ENCODE measurements at places on chromosomes 3 and 15. TPM values are rescaled to one million over a fixed set of nuclear protein-coding genes. Genes with fewer than 3 reads are reported as not detected.

GRCh38 chr15:69784798-69785566 is 312.7 kb downstream of the TLE3 start:
- no peak for DNase-seq

The KIF7 gene
- polyA plus RNA-seq = 4.8 TPM

DNA sequence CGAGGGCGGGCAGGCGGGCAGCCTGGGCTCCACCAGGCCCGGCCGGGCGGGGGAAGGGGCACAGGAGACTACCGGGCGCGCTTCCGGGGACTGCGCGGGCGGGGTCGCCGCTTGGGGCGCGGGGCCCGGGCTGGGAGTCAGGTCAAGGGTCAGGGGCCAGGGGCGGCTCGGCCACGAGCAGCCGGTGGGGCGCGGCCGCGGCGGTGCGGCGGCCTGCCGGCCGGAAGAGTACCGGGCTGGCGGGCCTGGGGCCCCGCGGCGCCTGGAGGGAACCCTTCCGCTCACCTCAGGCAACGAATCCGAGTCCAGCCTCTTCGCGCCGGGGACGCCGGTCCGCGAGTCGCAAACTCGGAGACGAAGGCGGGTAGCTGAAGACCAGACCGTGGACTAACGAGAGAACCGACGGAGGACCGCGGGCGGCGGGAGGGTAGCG is 225 bp downstream of the RHOA start:
- no peak for DNase-seq

DNA sequence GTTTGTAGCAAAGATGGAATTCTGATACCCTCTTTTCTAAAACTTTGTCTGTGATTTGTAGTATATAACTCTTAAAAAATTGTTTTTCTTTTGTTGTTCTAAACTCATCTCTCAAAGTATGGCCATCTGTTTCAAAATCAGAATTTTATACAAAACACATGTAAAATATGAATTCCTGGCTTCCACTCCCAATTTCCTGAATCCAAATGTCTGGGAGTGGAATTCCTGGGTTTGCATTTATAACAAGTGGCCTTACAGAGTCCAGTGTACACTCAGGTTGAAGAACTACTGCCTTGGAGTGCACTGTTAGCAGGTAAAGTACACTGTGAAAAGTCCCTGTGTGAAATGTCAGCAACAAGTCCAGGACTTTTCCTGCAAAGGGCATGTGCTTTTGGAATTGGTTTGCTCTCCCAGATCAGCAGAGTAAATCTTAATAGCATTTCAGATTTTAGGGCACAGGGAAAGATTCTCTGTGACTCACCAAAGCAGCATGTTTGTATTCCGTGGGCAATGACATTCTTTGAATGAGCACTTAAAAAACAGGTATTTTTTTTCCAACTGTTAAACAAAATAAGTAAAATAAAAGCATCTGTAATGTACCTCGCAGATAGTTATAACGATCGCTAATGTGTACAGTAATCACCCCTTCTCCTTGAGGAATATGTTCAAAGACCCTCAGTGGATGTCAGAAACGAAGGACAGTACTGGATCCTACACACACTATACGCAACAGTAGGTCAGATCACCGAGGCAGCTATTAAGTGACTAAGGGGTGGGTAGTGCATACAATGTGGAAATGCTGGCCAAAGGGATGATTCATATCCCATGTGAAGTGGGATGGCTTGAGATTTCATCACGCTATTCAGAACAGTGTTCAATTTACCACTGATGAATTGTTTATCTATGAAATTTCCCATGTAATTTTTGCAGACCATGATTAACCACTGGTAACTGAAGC is 2.0 kb upstream of the CLDN16 start:
- peak; percentile 84 for DNase-seq

DNA sequence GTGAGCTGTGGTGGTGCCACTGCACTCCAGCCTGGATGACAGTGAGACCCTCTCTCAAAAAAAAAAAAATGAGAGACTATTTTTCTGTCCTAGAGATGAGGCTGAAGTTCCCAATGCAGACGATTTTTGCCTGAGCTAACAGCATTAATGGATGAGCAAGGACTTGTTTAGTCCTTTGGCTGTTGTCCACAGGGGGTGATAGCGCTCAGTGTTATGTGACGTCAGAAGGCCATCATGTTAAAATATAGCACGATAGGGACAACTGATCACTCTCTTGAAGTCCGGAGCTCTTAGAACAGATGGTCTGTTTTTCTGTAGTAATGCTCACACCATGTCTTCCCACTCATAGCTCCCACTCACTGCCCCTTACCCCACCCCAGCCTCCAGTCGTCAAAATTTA is 6.8 kb downstream of the TRNT1 start:
- no peak for DNase-seq

The GATA2 gene
- 6.1 TPM for polyA plus RNA-seq

The SH2D7 gene
- 0.04 TPM for polyA plus RNA-seq

DNA sequence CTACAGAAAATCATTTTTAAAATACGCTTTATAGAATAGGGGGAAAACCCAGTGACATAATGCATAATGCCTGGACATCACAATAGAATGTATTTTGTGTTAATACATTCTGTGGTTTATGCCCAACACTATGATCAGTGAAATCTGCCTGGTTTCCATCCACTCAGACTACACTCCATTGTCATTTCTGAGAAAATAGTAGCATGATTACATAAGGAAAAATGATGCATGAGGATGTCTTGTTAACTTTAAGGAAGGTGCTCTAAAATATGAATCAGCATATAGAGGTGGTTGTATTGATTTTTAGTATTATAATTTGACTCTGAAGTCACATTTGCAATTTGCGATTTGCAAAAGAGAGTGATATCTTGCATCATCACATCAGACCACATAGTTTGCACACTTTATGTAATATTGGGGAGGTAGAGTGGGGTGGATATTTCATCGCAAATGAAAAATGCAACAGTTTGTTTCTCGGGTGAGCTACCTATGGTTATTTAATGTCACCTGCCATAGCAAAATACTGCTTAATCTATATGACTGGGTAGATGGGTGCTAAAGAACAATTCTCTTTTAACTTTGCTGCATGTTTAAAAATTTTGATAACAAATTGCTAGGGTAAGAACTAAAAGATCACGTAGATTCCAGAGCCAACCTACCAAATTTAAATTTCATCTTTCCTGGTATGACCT is 403.9 kb downstream of the IL5RA start:
- no peak for DNase-seq

- no peak for DNase-seq
Measured at GRCh38 chr15:57133127-57133968, 214.9 kb downstream of the TCF12 start.

Measured in AG04450 (cell line).